ENCODE measurements at places on chromosomes 2 and 18. TPM values are rescaled to one million over a fixed set of nuclear protein-coding genes. Genes with fewer than 3 reads are reported as not detected.

GCKR gene
- not detected for total RNA-seq

CHRND gene
- total RNA-seq = not detected

LHCGR gene
- not detected for total RNA-seq

LYG1 gene
- total RNA-seq = 0.52 TPM

GLI2 gene
- not detected for total RNA-seq

ACVR2A gene
- total RNA-seq = 39.9 TPM

L3MBTL4 gene
- total RNA-seq = 3.0 TPM

KCNIP3 gene
- total RNA-seq = not detected

DCTN1 gene
- total RNA-seq = 41.8 TPM

CAPN14 gene
- 0.21 TPM for total RNA-seq

ASTL gene
- 6.5 TPM for total RNA-seq

CAD gene
- total RNA-seq = 5.7 TPM

RPRM gene
- total RNA-seq = 0.10 TPM

TCF7L1 gene
- not detected for total RNA-seq

SERPINB13 gene
- not detected for total RNA-seq

NCK2 gene
- 82.7 TPM for total RNA-seq

SERPINB4 gene
- total RNA-seq = not detected

ALKAL2 gene
- not detected for total RNA-seq

PROKR1 gene
- total RNA-seq = under 0.01 TPM

HRH4 gene
- 0.42 TPM for total RNA-seq

VSNL1 gene
- not detected for total RNA-seq
